ENCODE measurements at places on chromosomes 4 and X.
A peak's percentile ranks its signal among the peaks of the same experiment; 100 is the strongest.

DNA sequence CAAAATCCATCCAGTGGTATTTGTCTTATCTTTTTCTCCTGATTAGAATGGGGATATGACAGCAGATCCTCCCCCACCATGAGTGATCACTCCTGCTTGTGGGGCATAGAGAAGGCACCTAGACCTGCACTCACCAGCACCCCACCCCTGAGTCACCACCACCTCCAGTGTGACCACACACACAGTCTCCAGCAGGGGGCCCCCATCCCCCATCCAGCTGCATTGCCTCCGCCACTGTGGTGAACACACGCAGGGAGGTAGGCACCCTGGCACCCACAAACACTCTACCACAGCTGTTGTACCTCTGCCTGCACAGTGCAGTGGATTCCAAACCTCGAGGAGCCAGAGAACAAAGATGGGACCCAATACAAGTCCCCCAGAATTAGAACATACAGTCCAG, 9.0 kb upstream of the MAGEA8 start:
- DNase-seq: no peak

GRCh38 chr4:65669111-65670019, 924 bp downstream of the EPHA5 start:
- DNase-seq: no peak

DNA sequence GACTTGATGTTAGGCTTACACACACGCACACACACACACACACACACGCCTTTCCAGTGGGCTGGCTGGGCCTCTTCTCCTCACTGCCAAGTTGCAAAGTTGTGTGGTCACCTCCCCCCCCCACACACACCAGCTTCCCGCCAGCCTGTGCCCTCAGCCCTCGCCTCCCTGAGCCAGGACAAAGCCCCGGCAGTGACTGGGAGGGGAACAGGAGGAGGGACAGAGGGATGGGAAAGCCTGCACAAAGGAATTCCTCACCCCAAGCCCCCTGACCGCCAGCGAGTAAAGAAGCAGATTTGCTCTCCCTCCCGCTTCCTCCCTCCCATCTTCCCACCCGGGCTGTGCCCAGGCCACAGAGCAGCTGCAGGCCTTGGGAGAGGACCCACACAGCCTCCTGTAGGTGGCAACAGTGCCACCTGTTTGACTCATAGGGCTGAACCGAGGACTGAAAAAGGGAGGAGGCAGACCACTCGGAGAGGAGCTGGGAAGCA, at the start of gene GDPD2:
TSS of gene GDPD2 (plus strand) at position 464 of the 491 bp plus-strand sequence. CDS start 1,671 bp downstream, outside the sequence.
- DNase-seq: peak; percentile 18

DNA sequence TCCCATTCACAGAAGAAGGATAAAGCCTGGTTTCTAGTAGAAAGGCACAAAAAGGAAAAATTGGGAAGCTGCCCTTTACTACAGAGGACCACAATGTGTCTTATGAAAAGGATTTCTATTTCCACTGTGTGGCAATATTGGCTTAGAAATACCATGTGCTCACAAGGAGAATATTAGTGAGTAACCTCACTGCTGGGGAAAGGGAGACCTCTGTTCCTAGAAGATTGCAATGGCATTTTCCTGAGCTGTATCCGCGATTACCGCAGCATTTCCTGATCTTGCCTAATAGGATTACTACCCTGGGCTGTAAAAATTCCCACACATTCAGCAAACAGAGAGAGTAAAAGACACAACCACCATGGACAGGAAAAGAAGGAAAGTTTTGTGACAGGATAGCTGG, 308.8 kb upstream of the TECRL start:
- DNase-seq: no peak

GRCh38 chr4:90537491-90537890, 410.3 kb downstream of the CCSER1 start:
- DNase-seq: no peak

DNA sequence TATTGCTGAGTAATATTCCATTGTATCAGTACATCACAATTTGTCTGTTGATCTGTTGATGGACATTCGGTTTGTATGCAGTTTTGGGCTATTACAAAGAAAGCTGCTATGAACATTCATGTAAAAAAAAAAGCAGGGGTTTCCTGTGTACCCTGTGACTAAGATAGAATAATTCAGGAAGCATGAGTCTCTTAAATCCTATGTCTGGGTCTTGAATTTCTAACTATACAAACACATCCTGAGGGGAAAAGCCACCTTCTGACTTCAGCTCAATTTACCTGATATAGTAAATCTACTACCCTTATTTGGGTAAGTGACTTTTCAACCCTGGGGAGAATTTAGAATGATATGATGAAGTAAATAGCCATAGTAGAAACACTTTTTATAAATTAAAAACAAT, 94.6 kb upstream of the FUNDC1 start:
- DNase-seq: no peak

GRCh38 chr4:54746218-54746617, 88.5 kb downstream of the KIT start:
- DNase-seq: peak; percentile 96

GRCh38 chr4:152635851-152636250, 43.9 kb downstream of the TMEM154 start:
- DNase-seq: no peak

DNA sequence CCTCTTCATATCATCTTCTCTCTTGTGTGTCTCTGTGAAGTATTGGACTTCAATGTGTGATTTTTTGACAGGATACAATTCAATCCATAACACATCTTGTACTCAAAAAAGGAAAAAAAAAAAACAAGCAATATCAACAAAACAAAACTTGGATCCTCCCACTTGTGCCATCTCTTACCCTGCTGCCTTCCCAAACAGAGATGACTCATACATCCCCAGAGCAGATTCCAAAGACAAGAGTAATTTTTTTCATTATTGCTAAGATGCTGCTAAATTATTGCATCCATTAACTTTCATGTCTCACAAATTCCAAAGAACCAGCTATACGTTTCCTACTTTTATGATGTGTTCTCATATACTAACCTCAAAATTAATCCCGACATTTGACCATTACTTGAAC, 479.2 kb downstream of the GBA3 start:
- no peak for DNase-seq

DNA sequence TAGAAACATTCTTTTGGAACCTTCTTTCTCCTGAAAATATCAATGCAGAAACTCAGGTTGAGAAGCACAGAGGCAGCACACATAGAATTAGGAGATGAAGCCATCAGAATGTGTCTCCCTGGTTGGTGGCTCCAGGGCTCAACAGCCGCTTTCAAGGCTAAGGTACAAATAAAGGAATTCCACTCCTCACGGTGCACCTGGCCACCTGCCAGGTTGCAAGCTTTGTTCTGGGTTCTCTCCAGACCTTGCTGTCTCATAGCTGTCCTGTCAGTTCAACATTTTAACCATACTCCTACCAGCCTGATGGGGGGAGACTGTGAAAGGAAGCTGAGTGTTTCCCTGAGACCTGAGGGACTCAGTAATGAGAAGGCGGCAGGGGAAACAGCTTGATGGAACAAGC, 96.3 kb upstream of the HPF1 start:
- DNase-seq: no peak

GRCh38 chrX:148871422-148872160, 371.2 kb downstream of the AFF2 start:
- DNase-seq: no peak

DNA sequence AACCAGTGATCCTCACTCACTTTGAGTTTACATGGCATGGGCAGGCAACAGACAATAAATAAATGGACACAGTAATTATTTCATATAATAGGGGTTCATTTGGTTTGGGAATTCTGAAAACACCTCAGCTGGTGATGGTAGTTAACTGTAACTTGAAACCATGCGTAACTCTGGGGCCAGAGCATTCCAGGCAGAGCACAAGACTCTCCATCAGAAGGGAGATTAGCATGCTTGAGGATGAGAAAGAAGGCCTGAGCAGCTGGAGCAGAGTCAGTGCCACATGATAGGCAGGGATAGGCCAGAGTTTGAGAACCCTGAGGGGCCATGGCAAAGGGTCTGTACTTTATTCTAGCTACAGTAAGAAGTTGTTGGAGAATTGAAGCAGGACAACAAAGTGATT, 56.3 kb upstream of the CXCL8 start:
- DNase-seq: no peak

GRCh38 chr4:74682567-74683359, 111.6 kb downstream of the BTC start:
- no peak for DNase-seq
